ENCODE measurements at places on chromosomes 5 and 9. TPM values are rescaled to one million over a fixed set of nuclear protein-coding genes. Genes with fewer than 3 reads are reported as not detected.

CYSTM1 gene
- 382 TPM for total RNA-seq

- DNase-seq, result peak; percentile 41
Measured at GRCh38 chr5:10863763-10864383, 102.8 kb upstream of the DAP start.

- no peak for DNase-seq
Measured at GRCh38 chr5:179516221-179516620, 34.1 kb upstream of the RUFY1 start.

DNA sequence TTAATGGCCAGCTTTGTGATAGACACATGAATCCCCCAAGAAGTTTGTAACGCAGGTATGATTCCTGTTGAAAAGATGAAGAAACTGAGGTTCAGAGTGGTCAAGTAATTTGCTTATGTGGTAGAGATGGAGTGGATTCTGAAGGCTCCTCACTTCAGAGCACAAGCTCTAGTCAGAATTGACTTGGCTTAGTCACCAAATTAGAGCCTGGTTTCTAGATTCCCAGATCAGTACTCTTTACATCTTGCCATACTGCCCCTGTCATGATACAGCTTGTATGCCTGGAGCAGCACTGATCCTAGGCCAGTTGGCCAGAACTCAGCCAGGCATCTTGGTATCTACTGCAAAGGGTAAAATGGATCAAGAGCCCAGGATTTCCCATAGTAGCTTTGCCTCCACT is 284.4 kb upstream of the RFX3 start:
- DNase-seq, result no peak
